ENCODE measurements at places on chromosomes 4 and X.

DNA sequence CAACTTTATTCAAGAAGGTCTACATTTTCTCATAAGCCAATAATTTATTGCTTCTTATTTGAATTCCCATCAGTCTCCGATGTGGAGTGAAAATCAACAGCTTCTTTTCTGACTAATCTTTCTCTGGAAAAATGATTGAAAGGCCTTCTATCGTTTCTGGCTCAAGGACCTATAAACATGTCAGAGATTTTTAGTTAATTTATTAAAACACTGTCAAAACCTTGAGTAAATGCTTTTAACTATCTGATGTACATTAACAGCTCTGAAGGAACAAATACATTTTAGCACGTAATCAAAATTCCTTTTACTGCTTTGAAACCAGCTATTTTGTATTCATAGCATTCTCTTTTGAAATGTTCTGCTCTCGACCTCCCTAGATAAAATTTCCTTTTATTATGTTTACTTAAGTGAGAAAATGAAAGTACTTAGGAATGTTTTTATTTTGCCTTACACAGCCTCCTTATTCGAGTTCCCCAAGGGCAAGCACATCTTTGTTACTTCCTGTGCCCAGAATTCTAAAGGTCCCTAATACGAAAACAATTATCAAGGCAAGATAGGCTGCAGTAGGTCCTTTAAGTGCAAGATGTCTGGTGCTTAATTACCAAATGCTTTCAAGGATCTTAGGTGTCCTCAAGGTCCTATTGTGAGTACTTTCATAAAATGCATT lies 3.1 kb upstream of the ZFX start:
- no peak for DNase-seq

- no peak for DNase-seq
Measured at GRCh38 chr4:23113104-23113503, 420.4 kb downstream of the GBA3 start.

GRCh38 chr4:165175879-165176278 lies 31.5 kb upstream of the KLHL2 start:
- no peak for DNase-seq

DNA sequence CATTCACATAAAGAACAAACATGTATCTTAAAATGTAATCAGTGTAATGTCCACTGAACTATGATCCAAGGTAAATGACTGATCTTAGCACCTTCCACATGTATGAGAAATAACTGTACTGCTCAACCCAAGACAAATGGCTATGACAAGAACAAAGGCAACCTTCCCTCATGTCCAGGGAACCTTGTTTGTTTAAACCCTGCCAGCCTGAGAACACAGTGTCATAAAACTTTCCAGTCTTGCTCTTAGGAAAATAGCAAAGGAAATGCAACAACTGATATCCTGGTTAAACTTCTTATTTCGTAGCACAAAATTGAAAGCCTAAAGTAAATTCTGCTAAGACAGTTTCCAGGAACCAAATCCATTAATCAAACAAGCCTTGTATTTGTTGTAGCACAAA lies 494.3 kb downstream of the IL15 start:
- no peak for DNase-seq

GRCh38 chr4:140720387-140721304 lies 35.5 kb downstream of the TBC1D9 start:
- DNase-seq, result no peak

DNA sequence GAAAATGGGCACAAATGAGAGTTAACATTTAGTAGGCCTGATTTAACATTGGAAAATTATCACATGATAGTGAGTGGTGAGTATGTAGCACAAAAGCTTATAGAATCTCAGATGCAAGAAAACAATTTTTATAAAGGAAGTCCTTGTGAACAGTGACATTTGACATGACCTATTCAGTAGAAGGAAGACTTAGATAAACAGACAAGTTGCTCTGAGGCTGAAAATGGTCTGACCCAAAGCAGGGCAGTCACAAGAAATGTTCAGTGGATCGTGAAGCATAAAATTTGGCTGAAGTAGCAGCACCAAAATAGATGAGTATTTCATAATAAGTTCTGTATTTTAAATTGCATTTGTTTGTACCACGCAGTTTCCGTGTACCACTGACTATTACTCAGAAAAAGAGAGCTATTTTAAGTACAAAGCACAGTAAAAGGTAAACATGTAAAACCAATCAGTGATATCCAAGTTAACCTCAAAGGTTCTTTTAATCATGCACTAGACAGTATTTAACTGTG lies 605.7 kb upstream of the PABPC4L start:
- no peak for DNase-seq

DNA sequence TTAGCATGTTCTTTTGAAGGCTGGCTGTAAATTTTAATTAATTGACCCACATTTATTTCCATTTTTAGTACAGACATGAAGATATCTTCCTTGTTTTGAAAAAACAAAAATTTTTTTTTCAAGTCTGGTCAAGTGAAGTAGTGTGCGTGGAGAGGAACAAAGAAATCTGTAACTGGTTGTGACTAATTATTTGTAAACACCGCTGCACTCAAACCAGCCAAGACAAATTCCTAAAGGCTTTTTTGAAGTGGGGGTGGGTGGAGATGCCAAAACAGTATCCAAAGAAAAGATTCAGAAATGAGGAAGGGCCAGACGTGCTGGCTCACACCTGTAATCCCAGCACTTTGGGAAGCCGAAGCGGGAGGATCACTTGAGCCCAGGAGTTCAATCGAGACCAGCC lies 88.3 kb downstream of the SHROOM2 start:
- DNase-seq, result no peak

- DNase-seq, result no peak
Measured at GRCh38 chr4:172871381-172871780, 297.2 kb upstream of the GALNT7 start.

DNA sequence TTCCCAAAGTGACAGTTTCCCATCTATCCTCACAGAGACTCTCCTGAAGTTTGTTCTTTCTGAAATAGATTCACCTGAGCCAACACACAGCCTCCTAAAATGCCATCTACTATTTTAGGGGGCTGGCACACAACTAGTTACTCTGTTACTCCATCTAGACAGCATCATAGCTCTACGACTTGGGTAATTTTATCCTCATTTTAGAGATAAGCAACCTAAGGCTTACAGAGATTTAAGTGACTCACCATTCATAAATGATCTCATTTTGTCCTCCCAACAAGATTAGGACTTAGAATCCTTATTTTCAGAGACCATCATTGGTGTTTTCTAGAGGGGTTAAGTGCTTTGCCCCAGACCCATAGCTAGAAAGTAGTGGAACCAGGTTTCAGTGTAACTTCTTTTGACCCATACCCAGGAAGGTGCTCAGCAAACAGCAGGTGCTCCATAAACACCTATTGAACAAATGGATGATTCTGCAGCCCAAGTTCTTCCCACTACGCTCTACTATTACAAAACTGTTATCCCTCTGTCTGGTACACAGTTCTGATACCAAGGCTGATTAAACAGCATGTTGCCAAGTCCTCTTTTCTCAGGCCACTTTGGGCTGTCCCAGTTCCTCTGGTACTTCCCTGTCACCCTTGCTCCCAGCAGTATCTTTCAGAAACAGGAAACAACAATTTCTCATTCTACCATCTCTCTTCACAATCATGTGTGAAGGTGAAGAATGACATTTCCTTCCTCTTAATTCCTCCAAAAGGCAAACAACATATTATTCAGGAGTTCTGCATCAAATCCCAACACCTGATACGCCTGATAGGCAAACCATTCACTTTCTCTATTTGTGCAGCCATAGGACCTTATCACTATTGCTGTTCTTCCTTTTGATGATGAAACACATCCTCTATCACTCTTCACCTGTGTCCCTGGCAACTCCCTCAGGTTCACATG lies 304.7 kb upstream of the TAPT1 start:
- no peak for DNase-seq

DNA sequence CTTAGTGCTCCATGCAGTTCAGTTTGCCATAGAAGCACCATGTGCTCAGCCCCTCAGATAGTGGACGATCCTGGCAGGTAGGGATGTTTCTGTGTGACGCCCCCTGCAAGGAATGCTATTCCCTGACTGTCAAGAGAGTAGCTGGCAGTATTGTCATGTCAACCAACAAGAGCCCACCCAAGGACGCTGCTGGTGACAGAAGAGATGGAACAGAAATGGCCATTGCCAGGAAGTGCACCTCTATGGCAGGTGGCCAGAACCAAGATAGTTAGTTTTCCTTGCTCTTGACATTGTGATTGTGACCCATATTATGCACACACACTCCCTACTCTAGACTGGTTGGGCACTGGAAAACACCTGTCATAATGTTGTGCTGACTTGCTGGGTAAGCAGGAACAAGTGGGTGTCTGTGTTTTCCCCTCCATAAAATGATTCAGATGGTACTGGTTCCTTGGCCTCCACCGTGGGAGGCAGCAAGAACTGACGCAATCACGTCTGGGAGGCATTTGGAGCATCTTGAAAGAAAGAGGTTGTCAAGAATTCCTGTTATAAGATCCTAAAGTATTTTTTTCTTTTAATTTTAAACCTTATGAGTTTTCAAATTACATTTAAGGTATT lies 507.9 kb downstream of the MID1IP1 start:
- DNase-seq, result no peak

DNA sequence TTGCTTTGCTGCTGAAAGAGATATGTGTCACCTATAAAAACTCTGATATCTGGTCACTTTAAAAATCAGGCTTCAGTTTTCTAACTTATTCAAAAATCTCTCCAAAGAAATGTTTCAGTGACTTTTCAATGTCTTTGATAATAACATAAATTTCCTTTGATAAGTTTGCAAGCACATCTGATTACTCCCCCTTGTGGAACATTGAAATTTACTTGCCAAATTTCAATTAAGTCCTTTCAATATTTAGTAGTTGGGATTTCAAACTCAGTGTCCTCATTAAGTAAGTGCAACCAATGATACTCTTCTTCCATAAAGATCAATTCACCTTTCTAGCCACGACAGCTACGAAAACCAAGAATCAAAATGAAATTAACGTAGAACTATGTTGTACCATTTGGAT lies 151.3 kb upstream of the FAM47C start:
- DNase-seq, result no peak
